ENCODE measurements at places on chromosomes 3 and 15. TPM values are rescaled to one million over a fixed set of nuclear protein-coding genes. Genes with fewer than 3 reads are reported as not detected.

DNA sequence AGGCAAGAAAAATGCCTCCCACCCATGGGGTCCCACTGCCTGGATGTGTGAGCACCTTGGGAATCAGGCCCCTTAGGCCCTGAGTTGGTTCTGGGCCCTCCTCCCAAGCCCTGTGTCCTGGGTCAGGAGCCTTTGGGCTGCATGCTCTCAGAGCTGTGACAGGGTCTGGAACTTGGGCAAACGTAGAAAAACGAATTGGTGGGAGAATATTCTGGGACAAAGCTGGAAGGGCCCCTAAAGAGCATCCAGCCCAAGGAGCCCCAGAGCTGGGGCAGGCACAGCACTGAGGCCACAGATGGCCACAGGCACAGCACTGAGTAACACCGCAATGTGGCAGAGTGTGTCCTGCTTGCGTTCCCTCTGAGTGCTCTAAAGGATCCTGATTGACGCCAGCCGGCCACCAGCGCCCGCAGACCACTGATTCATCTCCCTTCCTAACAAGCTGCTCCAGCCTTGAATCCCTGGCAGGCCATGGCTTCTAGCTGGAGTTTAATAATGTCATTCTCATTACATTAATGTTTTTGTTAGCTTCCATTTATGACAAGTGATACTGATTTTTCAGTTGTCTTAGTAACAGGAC, 18.6 kb upstream of the SEC13 start:
- no peak overlapping the region for H3K27ac ChIP-seq
- H3K4me1 ChIP-seq, result no peaks in the 10 kb centered on the region
- H3K27me3 ChIP-seq, result no peaks in the 10 kb centered on the region
- no peaks in the 10 kb centered on the region for H3K36me3 ChIP-seq
- H3K4me3 ChIP-seq, result no peak overlapping the region

DNA sequence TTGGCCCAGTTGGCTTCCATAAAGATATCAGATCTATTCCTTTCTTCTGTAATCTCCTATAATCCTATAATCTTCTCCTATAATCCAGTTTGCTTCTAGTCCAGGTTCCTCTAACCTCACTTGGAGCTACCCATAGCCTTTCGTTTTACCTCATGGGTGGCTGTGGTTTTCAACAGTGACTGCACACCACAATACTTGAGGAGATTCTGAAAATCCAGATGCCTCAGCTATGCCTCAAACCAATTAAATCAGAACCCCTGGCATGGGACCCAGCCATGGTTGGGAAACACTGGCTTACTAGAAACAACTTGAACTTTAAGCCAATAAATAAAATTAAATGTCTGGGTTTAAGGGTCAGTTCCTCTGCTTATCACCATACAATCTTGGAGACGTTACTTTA, 86.1 kb upstream of the NTRK3 start:
- H3K27me3 ChIP-seq, result no peaks in the 10 kb centered on the region
- no peaks in the 10 kb centered on the region for H3K4me1 ChIP-seq

DNA sequence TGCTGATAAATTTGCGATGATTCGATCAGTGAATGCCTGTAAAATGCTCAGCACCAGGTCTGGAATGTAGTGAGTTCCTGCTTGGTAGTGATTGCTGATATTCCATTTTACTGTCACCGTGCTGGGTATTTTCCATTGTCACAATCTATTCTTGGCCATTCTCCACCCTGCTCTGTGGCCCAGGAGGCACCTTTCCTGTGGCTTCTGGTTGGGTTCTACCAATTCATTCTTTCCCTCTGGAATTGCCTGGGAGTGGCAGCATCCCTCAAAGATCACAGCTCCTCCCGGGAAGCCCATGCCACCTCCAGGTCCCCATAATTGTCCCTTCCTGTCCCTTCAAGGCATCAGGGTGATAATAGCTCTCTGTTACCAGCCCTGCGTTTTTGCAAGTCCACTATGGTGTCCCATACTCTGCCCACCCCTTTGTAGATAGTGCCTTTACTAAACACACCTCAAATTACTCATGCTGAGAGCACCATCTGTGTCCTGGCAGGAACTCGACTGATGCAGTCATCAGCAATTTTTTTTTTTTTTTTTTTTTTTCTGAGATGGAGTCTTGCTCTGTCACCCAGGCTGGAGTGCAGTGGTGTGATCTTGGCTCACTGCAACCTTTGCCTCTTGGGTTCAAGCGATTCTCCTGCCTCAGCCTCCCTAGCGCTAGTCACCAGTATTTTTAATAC, 177.8 kb upstream of the PROK2 start:
- DNase-seq, result no peak
- H3K4me1 ChIP-seq, result peaks cover 18% of the 10 kb centered on the region
- no peaks in the 10 kb centered on the region for H3K27me3 ChIP-seq
- H3K4me3 ChIP-seq, result no peak overlapping the region
- H3K36me3 ChIP-seq, result no peaks in the 10 kb centered on the region

DNA sequence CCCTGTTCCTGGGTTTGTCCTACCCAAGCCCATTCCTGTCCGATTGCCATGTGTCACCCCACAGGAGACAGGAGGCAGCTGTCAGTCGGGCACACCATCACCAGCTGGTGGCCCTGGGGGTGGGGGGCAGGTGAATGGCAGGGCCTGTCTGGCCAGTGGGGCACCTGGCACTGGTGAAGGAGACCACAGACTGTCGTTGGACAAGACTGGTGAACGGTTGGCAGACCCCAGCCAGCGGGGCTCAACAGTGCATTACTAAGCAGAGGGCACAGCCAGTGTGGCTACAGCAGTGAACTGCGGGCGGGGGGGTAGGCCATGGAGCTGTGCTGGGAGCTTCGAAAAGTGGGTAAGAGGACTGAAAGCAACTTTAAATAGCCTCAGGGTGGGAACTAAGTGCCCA, 2.1 kb downstream of the SEMA7A start:
- H3K27ac ChIP-seq, result no peak overlapping the region
- H3K4me1 ChIP-seq, result peaks cover 22% of the 10 kb centered on the region
- no peak overlapping the region for H3K4me3 ChIP-seq
- no peak for DNase-seq
- H3K36me3 ChIP-seq, result no peaks in the 10 kb centered on the region

DNA sequence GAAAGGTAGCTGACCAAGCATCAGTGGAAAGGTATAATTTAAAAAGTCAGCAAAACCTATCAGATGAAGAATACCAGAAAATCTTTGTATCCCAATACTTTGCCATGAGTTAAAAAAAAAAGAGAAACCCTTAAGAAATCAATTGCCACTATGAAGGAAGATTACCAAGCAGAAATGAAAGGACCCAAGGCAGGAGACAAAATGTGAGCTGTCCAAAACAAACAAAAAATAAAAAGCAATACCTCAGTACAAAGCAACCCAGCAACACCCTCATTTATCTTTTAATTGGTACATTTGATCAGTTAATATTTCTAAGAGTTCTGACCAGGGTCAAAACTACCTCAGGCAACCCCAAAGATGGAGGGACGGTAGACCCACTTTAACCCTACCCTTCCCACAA, 65.3 kb downstream of the MOBP start:
- no peaks in the 10 kb centered on the region for H3K36me3 ChIP-seq
- H3K4me3 ChIP-seq, result no peak overlapping the region
- peaks cover 14% of the 10 kb centered on the region for H3K4me1 ChIP-seq
- H3K27ac ChIP-seq, result no peak overlapping the region
- H3K27me3 ChIP-seq, result no peaks in the 10 kb centered on the region
- DNase-seq, result no peak

The EFCAB12 gene
- 0.17 TPM for polyA plus RNA-seq

The ITIH1 gene
- polyA plus RNA-seq, result not detected

The OR5K4 gene
- polyA plus RNA-seq, result not detected
